ENCODE measurements at places on chromosomes 6 and 20. TPM values are rescaled to one million over a fixed set of nuclear protein-coding genes. Genes with fewer than 3 reads are reported as not detected.

DNA sequence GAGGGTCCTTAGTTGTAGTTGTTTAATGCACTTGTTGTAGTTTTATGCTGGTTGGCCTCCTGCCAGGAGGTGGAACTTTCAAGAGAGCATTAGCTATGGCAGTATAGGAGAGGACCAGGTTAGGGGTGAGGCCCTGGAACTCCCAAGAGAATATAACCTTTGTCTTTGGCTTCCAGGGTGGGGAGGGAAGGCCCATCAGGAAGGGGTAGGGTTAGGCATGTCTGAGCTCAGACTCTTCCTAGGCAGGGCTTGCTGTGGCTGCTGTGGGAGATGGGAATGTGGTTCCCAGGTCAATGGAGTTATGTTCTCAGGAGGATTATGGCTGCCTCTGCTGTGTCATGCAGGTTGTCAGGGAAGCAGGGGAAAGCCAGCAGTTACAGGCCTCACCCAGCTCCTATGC is 20.0 kb upstream of the GABRR1 start:
- H3K27me3 ChIP-seq: peaks cover 11% of the 10 kb centered on the region
- H3K4me1 ChIP-seq: no peaks in the 10 kb centered on the region
- peaks cover 1% of the 10 kb centered on the region for H3K36me3 ChIP-seq
- DNase-seq: no peak
- H3K4me3 ChIP-seq: no peak overlapping the region

KCNK5 gene
- not detected for total RNA-seq

ZNF165 gene
- 0.26 TPM for total RNA-seq

DNA sequence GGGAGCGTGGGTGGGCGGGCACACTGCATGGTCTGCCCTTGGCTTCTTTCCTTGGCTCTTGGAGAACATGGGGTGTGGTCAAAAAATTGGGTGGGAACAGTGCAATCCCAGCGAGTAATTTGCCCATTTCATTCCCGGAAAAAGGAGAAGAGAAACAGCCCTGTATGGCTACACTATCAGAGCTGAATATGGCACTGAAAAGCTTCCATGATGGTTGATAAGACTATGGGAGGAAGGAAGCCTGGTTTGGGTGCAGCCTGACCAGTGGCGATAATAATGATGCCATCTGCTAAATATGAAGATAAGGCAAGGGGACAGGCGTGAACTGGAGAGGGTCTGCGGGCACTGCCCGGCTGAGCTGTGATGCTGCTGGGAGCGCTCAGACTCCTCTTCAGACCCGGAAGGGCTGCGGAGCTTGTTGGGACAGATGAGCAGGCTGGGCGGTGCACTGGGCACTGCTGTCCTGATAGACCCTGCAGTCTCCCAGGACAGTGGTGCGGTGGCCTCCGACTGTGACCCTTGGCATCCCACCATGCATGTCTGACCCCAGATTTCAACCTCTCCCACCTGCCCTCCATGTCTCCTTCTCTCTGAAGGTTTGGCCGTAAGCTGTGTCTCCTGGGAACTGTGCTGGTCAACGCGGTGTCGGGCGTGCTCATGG is 10.2 kb downstream of the SLC22A1 start:
- no peak for DNase-seq
- H3K4me3 ChIP-seq: no peak overlapping the region
- peaks cover 12% of the 10 kb centered on the region for H3K36me3 ChIP-seq
- no peaks in the 10 kb centered on the region for H3K27me3 ChIP-seq
- H3K27ac ChIP-seq: no peak overlapping the region
- peaks cover 12% of the 10 kb centered on the region for H3K4me1 ChIP-seq

NFATC2 gene
- 2.2 TPM for total RNA-seq

LRRN4 gene
- not detected for total RNA-seq

GRCh38 chr6:154592199-154592860 is 81.8 kb upstream of the CNKSR3 start:
- H3K27me3 ChIP-seq: no peaks in the 10 kb centered on the region
- H3K4me1 ChIP-seq: peaks cover 8% of the 10 kb centered on the region

CLVS2 gene
- not detected for total RNA-seq

- no peaks in the 10 kb centered on the region for H3K4me1 ChIP-seq
- H3K27me3 ChIP-seq: peaks cover 37% of the 10 kb centered on the region
- no peak overlapping the region for H3K27ac ChIP-seq
- no peaks in the 10 kb centered on the region for H3K36me3 ChIP-seq
- no peak overlapping the region for H3K4me3 ChIP-seq
These were observed 10.5 kb upstream of the BMP2 start for GRCh38 chr20:6756693-6757595.

GRCh38 chr6:137788248-137788647 is 78.8 kb upstream of the TNFAIP3 start:
- H3K27me3 ChIP-seq: no peaks in the 10 kb centered on the region
- DNase-seq: no peak
- H3K27ac ChIP-seq: no peak overlapping the region
- no peaks in the 10 kb centered on the region for H3K36me3 ChIP-seq
- no peaks in the 10 kb centered on the region for H3K4me1 ChIP-seq

GRCh38 chr6:131161987-131162386 is 26.7 kb downstream of the AKAP7 start:
- DNase-seq: no peak
- H3K4me1 ChIP-seq: peaks cover 16% of the 10 kb centered on the region
- no peak overlapping the region for H3K27ac ChIP-seq
- H3K4me3 ChIP-seq: no peak overlapping the region
- no peaks in the 10 kb centered on the region for H3K27me3 ChIP-seq
- H3K36me3 ChIP-seq: peaks cover 3% of the 10 kb centered on the region

DNA sequence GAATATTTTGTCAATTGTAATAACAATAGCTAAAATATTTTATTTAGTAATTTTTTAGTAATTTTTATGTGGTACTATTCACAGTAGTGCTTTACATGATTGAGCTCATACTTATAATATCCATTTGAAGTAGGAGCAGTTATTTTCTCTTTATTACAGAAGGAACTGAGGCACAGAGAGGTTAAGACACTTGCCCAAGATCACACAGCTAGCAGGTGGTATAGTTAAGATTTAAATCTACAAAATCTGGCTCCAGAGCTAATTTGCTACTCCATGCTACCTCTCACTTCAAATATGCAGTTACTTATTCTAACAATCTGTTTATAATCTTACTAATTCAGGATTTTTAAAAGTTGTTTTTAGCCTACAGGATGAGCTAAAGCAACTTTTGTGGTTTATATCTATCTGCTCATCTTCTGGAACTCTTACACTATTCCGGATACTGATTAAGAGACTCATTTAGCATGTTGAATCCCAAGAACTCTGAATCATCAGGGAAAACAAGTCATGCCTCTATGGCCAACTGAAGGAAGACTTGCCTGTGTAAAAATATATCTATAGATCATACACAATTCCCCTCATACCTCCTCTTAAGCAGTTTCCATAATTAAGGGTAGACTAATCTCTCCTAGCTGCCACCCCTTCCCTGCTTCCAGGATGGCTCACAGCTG is 324.2 kb downstream of the UBE3D start:
- H3K36me3 ChIP-seq: no peaks in the 10 kb centered on the region
- H3K27ac ChIP-seq: no peak overlapping the region
- H3K27me3 ChIP-seq: peaks cover 37% of the 10 kb centered on the region
- H3K4me3 ChIP-seq: no peak overlapping the region
- no peaks in the 10 kb centered on the region for H3K4me1 ChIP-seq
- no peak for DNase-seq

ENPP3 gene
- not detected for total RNA-seq

TPD52L1 gene
- 48.0 TPM for total RNA-seq

DNA sequence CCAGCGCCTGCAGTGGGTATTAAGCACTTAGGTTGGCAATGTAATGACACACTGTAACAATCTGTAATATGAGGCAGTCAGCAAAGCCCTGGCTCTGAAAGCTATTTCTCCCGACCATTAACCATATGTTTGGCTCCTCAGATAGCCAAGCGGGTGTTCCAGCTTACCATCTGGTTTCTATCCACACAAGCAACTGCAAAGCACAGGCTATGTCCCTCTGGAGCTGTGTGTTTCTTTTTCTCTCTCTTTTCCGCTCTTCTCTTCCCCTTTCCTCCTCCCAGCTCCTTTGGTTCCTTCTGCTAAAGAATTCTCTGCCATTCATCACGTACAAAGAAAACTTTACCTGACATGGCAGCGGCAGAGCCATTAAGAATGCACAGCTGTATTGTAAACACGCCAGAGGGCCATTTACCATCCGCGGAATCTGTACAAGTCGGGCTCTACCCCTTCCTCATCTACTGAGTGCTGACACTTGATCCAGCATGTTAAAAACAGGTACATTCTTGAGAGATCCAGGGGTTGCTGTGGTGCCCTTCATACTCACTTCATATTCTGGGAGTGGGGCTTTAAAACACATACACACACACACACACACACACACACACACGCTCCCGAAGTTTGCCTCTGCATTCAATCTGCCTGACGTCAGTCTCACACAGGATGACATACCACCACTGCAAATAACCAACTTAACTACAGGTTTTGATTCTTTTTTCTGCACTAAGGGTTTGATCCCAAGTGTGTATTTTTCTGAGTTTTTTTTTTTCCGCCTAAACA is 77.2 kb downstream of the BACH2 start:
- no peaks in the 10 kb centered on the region for H3K27me3 ChIP-seq
- DNase-seq: no peak
- no peak overlapping the region for H3K4me3 ChIP-seq
- no peak overlapping the region for H3K27ac ChIP-seq
